ENCODE measurements at places on chromosomes 2 and 18. TPM values are rescaled to one million over a fixed set of nuclear protein-coding genes. Genes with fewer than 3 reads are reported as not detected.

- H3K27me3 ChIP-seq, result no peaks in the 10 kb centered on the region
- no peaks in the 10 kb centered on the region for H3K4me1 ChIP-seq
- H3K36me3 ChIP-seq, result no peaks in the 10 kb centered on the region
- H3K27ac ChIP-seq, result no peak overlapping the region
Observed at GRCh38 chr18:44997174-44997573, 316.5 kb downstream of the SETBP1 start.

The DAW1 gene
- total RNA-seq, result not detected

- H3K27ac ChIP-seq, result no peak overlapping the region
- H3K27me3 ChIP-seq, result no peaks in the 10 kb centered on the region
- DNase-seq, result no peak
- no peaks in the 10 kb centered on the region for H3K36me3 ChIP-seq
Observed at GRCh38 chr18:44450226-44450625, 230.5 kb upstream of the SETBP1 start.

The CIB4 gene
- not detected for total RNA-seq

- H3K27me3 ChIP-seq, result no peaks in the 10 kb centered on the region
- DNase-seq, result no peak
- H3K36me3 ChIP-seq, result peaks cover 25% of the 10 kb centered on the region
- H3K4me3 ChIP-seq, result no peak overlapping the region
Observed at GRCh38 chr2:101873543-101873942, 118.2 kb upstream of the IL1R2 start.

The SLC4A3 gene
- total RNA-seq, result not detected

- H3K4me3 ChIP-seq, result no peak overlapping the region
- peaks cover 4% of the 10 kb centered on the region for H3K27me3 ChIP-seq
- H3K27ac ChIP-seq, result peak overlapping the region; percentile 34
- DNase-seq, result peak; percentile 57
Observed at GRCh38 chr2:232365621-232366321, 12.8 kb upstream of the ALPP start.

The LYG1 gene
- total RNA-seq, result 2.5 TPM

The CD207 gene
- total RNA-seq, result not detected

- peaks cover 36% of the 10 kb centered on the region for H3K4me1 ChIP-seq
- H3K4me3 ChIP-seq, result no peak overlapping the region
- H3K36me3 ChIP-seq, result peaks cover 29% of the 10 kb centered on the region
Observed at GRCh38 chr18:23538001-23538400, 34.7 kb downstream of the RMC1 start.

GRCh38 chr18:31990823-31991222, 27.8 kb upstream of the RNF125 start:
- no peaks in the 10 kb centered on the region for H3K36me3 ChIP-seq
- no peak for DNase-seq
- H3K27ac ChIP-seq, result no peak overlapping the region
- H3K4me1 ChIP-seq, result no peaks in the 10 kb centered on the region

GRCh38 chr2:171342067-171342413, 91.8 kb downstream of the METTL8 start:
- H3K27ac ChIP-seq, result no peak overlapping the region
- no peak overlapping the region for H3K4me3 ChIP-seq
- H3K27me3 ChIP-seq, result no peaks in the 10 kb centered on the region
- peaks cover 2% of the 10 kb centered on the region for H3K36me3 ChIP-seq

The LHCGR gene
- total RNA-seq, result not detected

- DNase-seq, result no peak
- H3K27me3 ChIP-seq, result peaks cover 2% of the 10 kb centered on the region
- no peaks in the 10 kb centered on the region for H3K36me3 ChIP-seq
- no peaks in the 10 kb centered on the region for H3K4me1 ChIP-seq
- H3K4me3 ChIP-seq, result no peak overlapping the region
Observed at GRCh38 chr2:59734743-59735142, 818.7 kb downstream of the BCL11A start.

DNA sequence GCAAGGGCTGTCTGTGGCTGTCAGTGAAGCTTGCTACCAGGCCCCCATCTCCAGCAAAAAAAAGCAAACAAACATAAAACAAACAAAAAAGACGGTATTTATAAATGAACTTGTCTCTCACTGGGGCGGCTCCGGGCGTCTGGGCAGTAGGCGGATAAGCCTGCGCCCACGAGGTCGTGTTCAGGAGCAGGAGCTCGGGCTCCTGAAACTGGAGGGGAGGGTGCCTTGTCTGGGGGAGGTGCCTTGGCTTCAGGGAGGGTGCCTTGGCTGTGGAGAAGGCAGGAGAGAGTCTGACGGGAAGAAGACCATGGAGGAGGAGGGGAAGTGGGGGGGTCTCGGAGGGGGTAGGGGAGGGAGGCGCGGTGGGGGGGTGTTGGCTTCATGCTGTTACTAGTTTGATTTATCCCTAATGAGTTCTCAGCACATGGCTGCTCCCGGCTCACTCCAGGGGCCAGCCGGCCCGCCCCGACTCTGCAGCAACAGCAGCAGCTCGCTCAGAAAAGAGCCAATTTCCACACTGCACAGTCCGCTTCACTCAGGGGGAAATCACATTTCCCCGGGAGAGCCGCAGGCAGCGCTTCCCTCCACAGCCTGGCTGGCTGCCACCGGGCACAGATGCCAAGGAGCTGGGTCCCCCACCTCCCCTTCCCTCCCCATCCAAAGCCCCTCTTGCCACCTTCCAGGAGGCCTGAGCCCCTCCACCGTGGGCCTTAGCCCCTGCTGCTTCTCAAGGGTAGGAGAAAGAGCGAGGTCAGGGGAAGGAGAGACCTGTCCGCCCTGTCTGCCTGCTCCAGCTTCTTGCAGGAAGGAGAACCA, 38.7 kb downstream of the PSD4 start:
- no peak for DNase-seq
- no peak overlapping the region for H3K4me3 ChIP-seq
- peaks cover 2% of the 10 kb centered on the region for H3K36me3 ChIP-seq
- H3K4me1 ChIP-seq, result peaks cover 32% of the 10 kb centered on the region
- no peaks in the 10 kb centered on the region for H3K27me3 ChIP-seq
- H3K27ac ChIP-seq, result no peak overlapping the region

- H3K27me3 ChIP-seq, result no peaks in the 10 kb centered on the region
- no peak overlapping the region for H3K4me3 ChIP-seq
- H3K27ac ChIP-seq, result no peak overlapping the region
Observed at GRCh38 chr18:13242797-13243196, 24.2 kb downstream of the LDLRAD4 start.

DNA sequence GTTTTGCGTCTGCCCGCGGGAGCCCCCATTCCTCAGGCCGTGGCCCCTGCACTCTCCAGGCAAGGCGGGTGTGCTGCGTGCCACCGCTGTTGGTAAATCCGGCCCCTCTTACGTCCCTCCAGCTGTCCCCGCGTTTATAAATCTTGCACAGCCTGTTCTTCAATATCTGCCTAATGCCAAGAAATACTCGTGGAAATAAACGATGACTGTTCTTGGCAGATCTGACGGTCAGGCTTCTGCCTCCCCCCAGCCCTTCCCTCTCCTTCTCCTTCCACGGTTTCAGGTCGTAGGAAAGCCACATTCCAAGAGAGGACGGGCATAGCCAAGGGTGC, 20.5 kb downstream of the ODC1 start:
- no peak for DNase-seq
- H3K27me3 ChIP-seq, result peaks cover 5% of the 10 kb centered on the region
- H3K4me3 ChIP-seq, result no peak overlapping the region
- H3K4me1 ChIP-seq, result peaks cover 9% of the 10 kb centered on the region
- H3K36me3 ChIP-seq, result peaks cover 4% of the 10 kb centered on the region

The CRYBA2 gene
- total RNA-seq, result not detected

DNA sequence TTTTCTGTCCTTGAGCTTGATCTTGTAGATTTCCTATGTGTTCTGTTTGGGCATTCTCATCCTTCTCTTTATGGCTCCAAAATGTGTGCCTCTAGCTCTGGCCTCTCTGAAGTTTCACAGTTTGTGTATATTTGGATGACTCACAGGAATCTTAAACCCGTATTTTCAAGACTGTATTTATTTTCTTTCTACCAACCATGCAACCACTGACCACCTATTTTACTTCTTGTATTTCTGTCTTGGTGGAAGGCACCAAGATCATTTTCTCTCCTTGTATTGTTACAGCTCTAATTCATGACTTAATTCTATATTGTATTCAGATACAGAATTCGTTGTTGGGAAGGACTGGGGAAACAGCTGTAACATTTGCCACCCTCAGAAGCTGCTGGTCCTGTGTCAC, 39.5 kb downstream of the ACSL3 start:
- H3K27ac ChIP-seq, result no peak overlapping the region
- DNase-seq, result no peak
- no peaks in the 10 kb centered on the region for H3K36me3 ChIP-seq
- H3K4me1 ChIP-seq, result peaks cover 9% of the 10 kb centered on the region
- H3K27me3 ChIP-seq, result no peaks in the 10 kb centered on the region

GRCh38 chr2:102979429-102979828, 217.6 kb downstream of the TMEM182 start:
- peaks cover 2% of the 10 kb centered on the region for H3K4me1 ChIP-seq
- no peak overlapping the region for H3K27ac ChIP-seq
- no peak overlapping the region for H3K4me3 ChIP-seq
- DNase-seq, result no peak
- no peaks in the 10 kb centered on the region for H3K36me3 ChIP-seq

The SLC4A5 gene
- total RNA-seq, result 3.6 TPM

The FEV gene
- not detected for total RNA-seq

GRCh38 chr2:101806701-101807100, 109.2 kb downstream of the MAP4K4 start:
- H3K27ac ChIP-seq, result peak overlapping the region; percentile 47
- no peak overlapping the region for H3K4me3 ChIP-seq
- H3K27me3 ChIP-seq, result no peaks in the 10 kb centered on the region
- no peak for DNase-seq

DNA sequence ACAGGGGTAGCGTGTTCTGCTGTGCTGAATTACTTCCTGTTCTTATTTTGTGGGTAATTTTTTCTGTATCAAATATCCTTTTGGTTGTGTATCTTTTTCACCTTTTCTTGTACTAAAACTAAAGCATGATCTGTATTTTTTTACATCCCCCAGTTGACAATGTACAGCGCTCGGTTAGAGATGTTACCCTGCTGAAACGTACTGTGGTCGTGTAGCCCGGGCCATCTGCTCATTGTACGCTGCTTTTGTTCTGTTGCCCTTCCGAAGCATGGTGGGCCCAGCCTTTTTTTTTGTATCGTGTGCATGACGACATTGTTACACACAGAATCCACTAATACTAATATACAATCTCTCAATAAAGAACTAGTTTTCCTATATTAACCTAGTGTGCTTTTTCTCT, 233.1 kb downstream of the HAUS1 start:
- no peak for DNase-seq
- no peak overlapping the region for H3K4me3 ChIP-seq
- peaks cover 51% of the 10 kb centered on the region for H3K27me3 ChIP-seq
- H3K27ac ChIP-seq, result peak overlapping the region; percentile 35

DNA sequence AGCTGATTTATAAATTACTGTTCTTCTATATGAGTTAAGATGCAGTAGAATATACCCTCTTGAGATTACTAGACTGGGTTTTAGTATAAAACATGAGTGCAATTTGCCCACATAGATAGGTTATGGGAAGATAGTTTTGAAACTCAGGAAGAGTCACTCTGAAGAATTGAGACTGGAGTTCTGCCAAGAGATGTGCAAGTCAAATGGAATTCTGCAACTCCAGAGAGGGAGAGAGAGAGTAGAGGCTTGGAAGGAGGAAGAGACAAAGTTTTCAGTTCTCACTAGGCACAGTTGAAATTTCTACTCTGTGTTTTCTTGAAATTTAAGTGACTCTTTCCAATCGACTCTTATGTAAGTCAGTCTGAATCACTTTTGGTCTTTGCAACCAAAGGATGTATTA, 878.8 kb downstream of the TSN start:
- H3K36me3 ChIP-seq, result no peaks in the 10 kb centered on the region
- H3K4me3 ChIP-seq, result no peak overlapping the region

The NCKAP5 gene
- total RNA-seq, result not detected

- H3K27ac ChIP-seq, result peak overlapping the region; percentile 86
- peaks cover 35% of the 10 kb centered on the region for H3K4me1 ChIP-seq
- H3K36me3 ChIP-seq, result peaks cover 8% of the 10 kb centered on the region
- peak overlapping the region; percentile 80 for H3K4me3 ChIP-seq
- H3K27me3 ChIP-seq, result no peaks in the 10 kb centered on the region
Observed at GRCh38 chr18:23306822-23307221, 146.3 kb upstream of the RIOK3 start.

DNA sequence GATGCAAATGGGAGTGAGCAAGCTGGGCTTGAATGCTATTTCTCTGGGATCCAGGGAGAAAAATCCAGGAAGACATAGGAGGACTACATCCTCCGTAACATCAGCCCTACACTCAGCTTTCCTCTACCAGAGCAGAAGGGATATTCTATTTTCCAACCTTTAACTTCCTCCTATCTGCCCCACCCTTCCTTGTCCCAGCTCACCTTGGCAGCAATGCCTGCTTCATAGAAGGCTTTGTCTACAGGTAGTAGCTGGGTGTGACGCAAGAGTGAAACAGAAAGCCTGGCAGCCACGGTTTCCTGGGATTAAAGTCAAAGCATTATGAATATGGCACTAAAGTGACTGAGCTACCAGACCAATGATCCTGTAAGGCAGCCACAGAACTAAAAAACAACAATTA, 3.9 kb downstream of the KRTCAP3 start:
- H3K36me3 ChIP-seq, result peaks cover 5% of the 10 kb centered on the region
- peak overlapping the region; percentile 75 for H3K27ac ChIP-seq
- H3K4me3 ChIP-seq, result no peak overlapping the region

- peaks cover 20% of the 10 kb centered on the region for H3K36me3 ChIP-seq
- H3K4me3 ChIP-seq, result peak overlapping the region; percentile 91
- DNase-seq, result no peak
- no peaks in the 10 kb centered on the region for H3K27me3 ChIP-seq
- peaks cover 24% of the 10 kb centered on the region for H3K4me1 ChIP-seq
Observed at GRCh38 chr2:43228321-43228751, 1.9 kb upstream of the ZFP36L2 start.

The SAG gene
- total RNA-seq, result not detected

DNA sequence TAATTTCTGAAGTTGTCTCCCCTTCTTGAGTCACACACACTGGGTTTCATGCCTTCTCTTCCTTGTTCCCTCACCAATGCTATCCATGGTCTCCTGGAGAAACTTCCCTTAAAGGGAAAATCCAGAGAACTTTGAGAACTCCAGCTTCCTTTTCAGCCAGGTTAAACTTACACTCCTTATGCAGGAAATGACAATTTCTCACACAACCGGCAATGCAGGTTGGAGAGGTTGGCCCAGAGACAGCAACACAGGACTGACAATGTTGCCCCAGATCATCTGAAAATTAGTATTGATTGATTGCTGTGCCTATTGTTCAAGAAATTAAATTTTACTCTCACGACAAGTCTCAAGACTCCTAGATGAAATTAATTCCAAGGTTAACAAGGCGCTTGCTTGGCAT, 292.2 kb downstream of the NYAP2 start:
- no peaks in the 10 kb centered on the region for H3K36me3 ChIP-seq
- H3K4me3 ChIP-seq, result no peak overlapping the region
- no peaks in the 10 kb centered on the region for H3K27me3 ChIP-seq
- H3K4me1 ChIP-seq, result no peaks in the 10 kb centered on the region

The USP14 gene
- 53.0 TPM for total RNA-seq

- H3K36me3 ChIP-seq, result peaks cover 2% of the 10 kb centered on the region
- no peak for DNase-seq
- H3K27ac ChIP-seq, result no peak overlapping the region
- H3K4me1 ChIP-seq, result peaks cover 9% of the 10 kb centered on the region
- no peaks in the 10 kb centered on the region for H3K27me3 ChIP-seq
- H3K4me3 ChIP-seq, result peak overlapping the region; percentile 50
Observed at GRCh38 chr2:106332054-106332453, 136.2 kb downstream of the RGPD3 start.

The TMEM178A gene
- 0.23 TPM for total RNA-seq

Measured in activated naive CD8-positive, alpha-beta T cell treated with anti-CD3 and anti-CD28 coated beads, Interleukin-2, amount 10 ng/mL, durations not matched to agents 7 days and 5 days (primary cell).